ENCODE measurements at places on chromosomes 2 and 18.

- DNase-seq: peak; percentile 5
- H3K27me3 ChIP-seq: no peaks in the 10 kb centered on the region
- no peak overlapping the region for H3K4me3 ChIP-seq
- H3K4me1 ChIP-seq: peaks cover 11% of the 10 kb centered on the region
Observed at GRCh38 chr2:26080356-26080755, 46.5 kb downstream of the RAB10 start.

- no peaks in the 10 kb centered on the region for H3K36me3 ChIP-seq
- no peaks in the 10 kb centered on the region for H3K4me1 ChIP-seq
- DNase-seq: no peak
- no peak overlapping the region for H3K4me3 ChIP-seq
- no peaks in the 10 kb centered on the region for H3K27me3 ChIP-seq
Observed at GRCh38 chr2:156023229-156023869, 309.2 kb downstream of the NR4A2 start.

DNA sequence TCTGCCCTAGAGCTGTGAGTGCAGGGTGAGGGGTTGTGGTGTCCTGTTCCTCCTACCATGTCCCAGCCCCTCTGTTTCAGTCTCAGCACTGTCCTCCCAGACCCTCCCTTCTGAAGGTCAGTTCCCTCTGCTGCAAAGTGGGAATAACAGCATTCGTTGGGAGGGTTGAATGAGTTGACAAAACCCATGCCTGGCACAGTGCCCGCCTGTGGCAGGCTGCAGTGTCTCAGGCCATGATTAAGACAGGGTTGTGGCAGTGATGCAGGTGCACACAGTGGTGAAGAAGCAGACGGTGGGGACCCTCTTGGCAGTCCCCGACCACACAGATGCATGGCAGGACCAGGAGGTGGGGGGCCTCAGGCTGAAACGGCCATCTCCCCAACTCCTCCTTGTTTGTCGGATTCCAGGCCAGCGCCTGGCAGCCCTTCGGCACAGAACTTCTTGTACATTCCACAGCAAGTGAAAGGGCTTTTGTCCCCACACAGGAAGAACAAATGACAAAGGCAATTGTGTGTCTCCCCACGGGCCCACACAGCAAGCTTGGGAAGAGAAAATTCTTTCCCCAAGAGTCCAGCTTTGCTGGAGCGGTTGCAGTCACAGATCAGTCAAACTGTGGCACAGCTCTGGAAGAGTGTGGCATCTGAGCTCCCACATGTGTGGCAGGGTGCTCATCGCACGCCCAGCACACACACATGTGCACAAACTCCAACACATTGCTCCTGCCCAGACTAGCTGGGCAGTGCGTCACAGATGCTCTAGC, 92.0 kb upstream of the MSH2 start:
- no peak overlapping the region for H3K27ac ChIP-seq
- no peak overlapping the region for H3K4me3 ChIP-seq
- no peak for DNase-seq
- H3K36me3 ChIP-seq: no peaks in the 10 kb centered on the region
- H3K27me3 ChIP-seq: no peaks in the 10 kb centered on the region

- H3K4me3 ChIP-seq: no peak overlapping the region
- H3K27ac ChIP-seq: peak overlapping the region; percentile 95
- H3K4me1 ChIP-seq: peaks cover 40% of the 10 kb centered on the region
- no peaks in the 10 kb centered on the region for H3K36me3 ChIP-seq
Observed at GRCh38 chr18:34767601-34768027, 57.5 kb downstream of the DTNA start.

- peak; percentile 69 for DNase-seq
- no peaks in the 10 kb centered on the region for H3K27me3 ChIP-seq
- peaks cover 17% of the 10 kb centered on the region for H3K4me1 ChIP-seq
- no peaks in the 10 kb centered on the region for H3K36me3 ChIP-seq
- no peak overlapping the region for H3K4me3 ChIP-seq
Observed at GRCh38 chr2:235378246-235378645, 115.6 kb upstream of the AGAP1 start.

DNA sequence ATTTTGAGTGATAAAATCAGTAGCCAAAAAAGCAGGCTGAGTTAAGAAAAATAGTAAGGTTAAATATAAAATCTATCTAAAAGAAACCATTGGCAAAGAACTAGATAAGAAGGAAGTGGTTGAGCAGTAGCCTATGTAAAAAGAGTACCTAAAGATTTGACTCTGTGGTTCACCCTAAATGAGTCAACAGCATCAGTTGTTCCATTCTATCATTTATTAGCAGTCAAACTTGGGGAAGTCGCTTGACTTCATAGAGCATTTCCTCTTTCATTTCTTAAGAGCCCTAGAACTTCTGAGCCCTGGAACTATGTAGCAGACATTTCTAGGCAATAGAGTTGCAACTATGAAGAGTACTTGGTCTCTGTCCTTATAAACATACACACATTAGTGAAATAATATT, 381.7 kb downstream of the NUP35 start:
- no peaks in the 10 kb centered on the region for H3K27me3 ChIP-seq
- no peak overlapping the region for H3K27ac ChIP-seq
- H3K4me3 ChIP-seq: no peak overlapping the region
- DNase-seq: no peak
- no peaks in the 10 kb centered on the region for H3K4me1 ChIP-seq
- H3K36me3 ChIP-seq: no peaks in the 10 kb centered on the region

DNA sequence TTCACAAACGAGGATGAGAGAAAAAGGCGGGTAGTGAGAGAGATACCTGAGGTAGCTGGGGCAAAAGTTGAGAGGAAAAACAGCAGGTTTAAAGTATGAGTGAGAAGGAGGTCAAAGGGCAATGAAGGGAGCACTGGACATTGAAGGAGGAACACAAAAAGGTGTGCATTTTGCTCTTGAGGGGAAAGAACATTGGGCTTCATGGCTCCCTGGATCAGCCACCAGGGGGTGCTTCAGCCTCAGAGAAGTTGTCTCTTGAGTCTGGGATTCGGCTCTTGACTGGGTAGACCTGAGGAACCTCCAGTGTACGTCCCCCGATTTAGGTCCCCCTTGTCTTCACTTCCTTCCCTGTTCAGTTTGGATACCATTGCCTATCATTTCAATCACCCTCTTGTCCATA, 128.5 kb downstream of the RAPGEF4 start:
- no peaks in the 10 kb centered on the region for H3K27me3 ChIP-seq
- H3K36me3 ChIP-seq: no peaks in the 10 kb centered on the region
- H3K4me1 ChIP-seq: no peaks in the 10 kb centered on the region
- peak; percentile 61 for DNase-seq
- H3K27ac ChIP-seq: no peak overlapping the region
- no peak overlapping the region for H3K4me3 ChIP-seq

DNA sequence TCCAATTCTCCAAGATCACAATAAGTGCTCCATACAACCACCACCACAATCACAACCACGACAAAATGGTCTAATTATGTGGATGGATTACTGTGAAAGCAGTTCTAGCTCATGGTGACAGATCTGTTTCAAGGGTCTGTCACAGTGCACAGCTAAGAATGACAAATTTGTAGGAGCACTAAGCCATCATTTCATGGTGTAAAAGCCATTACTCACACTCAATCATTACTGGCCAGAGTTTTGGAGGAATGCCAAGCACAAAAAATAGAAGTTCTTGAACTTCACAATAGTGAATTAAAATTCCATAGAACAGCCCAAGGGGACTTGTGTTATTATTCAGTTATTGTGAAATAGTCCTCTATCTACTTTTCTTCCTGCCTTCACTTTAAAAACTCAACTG, 2.3 kb downstream of the CPS1 start:
- H3K36me3 ChIP-seq: no peaks in the 10 kb centered on the region
- no peaks in the 10 kb centered on the region for H3K27me3 ChIP-seq
- H3K4me1 ChIP-seq: no peaks in the 10 kb centered on the region
- no peak overlapping the region for H3K4me3 ChIP-seq
- peak; percentile 1 for DNase-seq

DNA sequence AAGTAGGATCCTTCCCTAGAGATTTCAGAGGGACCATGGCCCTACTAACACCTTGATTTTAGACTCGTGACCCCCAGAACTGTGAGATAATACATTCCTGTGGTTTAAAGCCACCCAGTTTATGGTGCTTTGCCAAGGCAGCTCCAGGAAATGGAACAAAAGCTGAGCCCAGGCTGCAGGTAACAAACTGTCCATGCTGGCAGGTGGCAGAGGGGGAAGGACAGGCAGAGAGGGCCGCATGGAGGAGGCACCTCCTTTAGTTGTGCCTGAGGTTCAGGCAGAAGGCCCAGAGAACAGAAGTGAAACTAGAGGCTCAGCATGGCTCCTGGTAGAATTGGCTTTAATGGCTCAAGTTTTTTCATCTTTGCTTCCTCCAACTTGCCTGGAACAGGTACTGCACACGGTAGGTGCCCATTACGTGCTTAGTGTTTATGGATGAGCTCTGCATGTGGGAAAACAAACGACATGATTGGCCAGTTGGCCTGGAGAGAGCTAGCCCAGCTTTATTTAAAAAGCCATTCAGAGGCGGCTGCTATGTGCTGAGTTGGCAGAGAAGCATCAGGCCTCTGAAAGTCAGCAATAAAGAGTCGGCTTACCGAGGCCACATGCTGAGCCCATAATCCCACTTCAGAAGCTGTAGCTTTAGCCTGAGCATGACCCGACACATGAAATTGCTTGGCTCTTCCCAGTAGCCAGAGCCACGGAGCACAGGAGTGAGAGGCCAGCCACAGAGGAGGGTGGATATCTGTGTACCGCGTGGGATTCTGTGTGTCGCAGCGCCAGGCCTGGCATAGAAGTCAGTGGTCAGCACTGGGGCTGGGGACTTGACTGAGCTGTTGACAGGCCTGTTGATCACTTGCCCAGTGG, 36.5 kb downstream of the HS1BP3 start:
- H3K27ac ChIP-seq: no peak overlapping the region
- H3K36me3 ChIP-seq: no peaks in the 10 kb centered on the region
- DNase-seq: no peak
- peaks cover 14% of the 10 kb centered on the region for H3K4me1 ChIP-seq
- no peak overlapping the region for H3K4me3 ChIP-seq

GRCh38 chr2:228681426-228681825, 499.9 kb upstream of the SPHKAP start:
- H3K4me3 ChIP-seq: no peak overlapping the region
- no peaks in the 10 kb centered on the region for H3K4me1 ChIP-seq
- no peak overlapping the region for H3K27ac ChIP-seq
- H3K36me3 ChIP-seq: no peaks in the 10 kb centered on the region
- DNase-seq: peak; percentile 75

GRCh38 chr2:79638954-79639353, 126.1 kb downstream of the CTNNA2 start:
- no peak overlapping the region for H3K27ac ChIP-seq
- no peaks in the 10 kb centered on the region for H3K27me3 ChIP-seq
- H3K4me1 ChIP-seq: no peaks in the 10 kb centered on the region
- DNase-seq: no peak
- H3K36me3 ChIP-seq: no peaks in the 10 kb centered on the region

DNA sequence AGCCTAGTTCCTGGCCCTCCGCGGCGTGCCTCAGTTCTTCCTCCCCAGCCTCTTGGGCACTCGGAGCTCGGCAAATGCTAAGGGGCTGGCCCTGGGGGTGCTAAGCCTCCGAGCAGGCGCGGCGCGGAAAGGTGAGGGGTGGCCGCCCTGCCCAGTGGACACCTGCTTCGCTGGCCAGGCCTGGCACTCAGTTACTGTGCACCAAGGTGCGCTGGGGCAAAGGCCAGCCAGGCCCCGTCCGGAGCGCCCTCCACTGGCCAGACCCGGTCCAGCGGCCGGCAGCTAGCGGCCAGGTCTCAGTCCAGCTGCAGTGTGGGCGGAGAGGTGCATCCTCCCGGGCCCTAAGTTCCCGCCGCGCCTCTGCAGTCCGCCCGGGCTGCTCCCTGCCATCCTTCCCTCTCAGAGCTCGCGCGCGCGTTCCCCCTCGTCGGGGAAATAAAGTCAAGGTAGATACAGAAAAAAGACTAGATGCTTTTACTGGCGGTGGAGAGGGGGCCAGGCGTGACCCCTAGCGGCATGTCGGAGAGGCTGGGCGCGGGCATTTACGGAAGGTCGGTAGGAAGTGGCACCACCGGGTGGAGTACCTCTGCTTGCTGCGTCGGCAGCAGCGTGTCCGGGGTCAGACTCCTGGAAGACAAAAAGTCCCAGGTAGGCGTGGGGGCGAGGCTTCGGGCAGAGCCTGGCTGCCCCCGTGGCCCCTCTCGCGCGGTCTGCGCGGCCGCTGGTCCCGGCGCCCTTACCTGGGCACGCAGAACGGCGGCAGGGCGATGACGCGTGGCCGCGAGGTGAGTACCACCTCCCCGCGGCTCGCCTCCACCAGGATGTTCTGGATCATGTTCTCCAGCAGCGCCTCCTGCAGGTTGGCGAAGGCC, 9.4 kb upstream of the CRYBA2 start:
- H3K27me3 ChIP-seq: peaks cover 59% of the 10 kb centered on the region
- H3K4me3 ChIP-seq: no peak overlapping the region
- no peak overlapping the region for H3K27ac ChIP-seq

GRCh38 chr2:121999264-121999663, 243.8 kb downstream of the TSN start:
- H3K4me3 ChIP-seq: no peak overlapping the region
- H3K27me3 ChIP-seq: no peaks in the 10 kb centered on the region
- DNase-seq: peak; percentile 42

DNA sequence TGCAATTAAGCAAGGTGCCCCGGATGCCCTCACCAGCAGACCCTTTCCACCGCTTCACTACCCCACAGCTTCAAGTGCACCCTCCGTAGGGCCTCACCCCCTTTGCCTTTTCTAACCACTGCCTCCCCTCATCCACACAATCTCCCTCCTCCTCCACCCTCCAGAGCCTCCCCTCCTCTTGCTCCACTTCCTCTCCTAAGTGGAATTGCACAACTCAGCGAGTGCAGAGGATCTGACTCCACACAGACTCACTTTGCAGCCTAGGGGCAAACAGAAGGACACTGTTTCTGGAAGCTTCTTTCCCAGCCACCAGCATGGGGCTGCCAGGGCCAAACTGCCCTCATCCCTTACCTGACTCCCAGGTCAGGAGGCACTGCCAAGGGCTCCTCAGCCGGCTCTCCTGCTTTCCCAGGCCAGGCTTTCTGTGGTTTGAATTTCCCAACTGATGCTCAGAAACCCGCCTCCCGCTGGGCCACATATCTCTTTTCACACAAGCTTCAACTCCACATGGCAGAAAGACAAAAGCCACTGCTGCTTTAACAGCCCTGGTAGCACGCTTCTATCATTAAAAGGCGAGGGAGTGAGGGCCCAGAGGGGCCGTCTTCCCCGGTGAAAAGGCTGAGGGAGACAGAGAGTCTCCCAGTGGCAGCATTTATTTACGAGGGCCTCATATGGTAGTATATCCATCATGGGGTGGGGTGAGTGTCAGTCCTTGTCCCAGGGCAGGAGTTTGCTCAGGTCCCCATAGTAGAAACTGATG, 74.7 kb upstream of the MGAT4A start:
- no peak overlapping the region for H3K4me3 ChIP-seq
- H3K36me3 ChIP-seq: no peaks in the 10 kb centered on the region
- H3K27me3 ChIP-seq: no peaks in the 10 kb centered on the region
- DNase-seq: peak; percentile 70
- H3K4me1 ChIP-seq: no peaks in the 10 kb centered on the region

GRCh38 chr2:8247905-8248622, 433.8 kb upstream of the ID2 start:
- H3K4me3 ChIP-seq: peak overlapping the region; percentile 45
- no peaks in the 10 kb centered on the region for H3K36me3 ChIP-seq
- no peaks in the 10 kb centered on the region for H3K27me3 ChIP-seq
- DNase-seq: peak; percentile 83
- peaks cover 23% of the 10 kb centered on the region for H3K4me1 ChIP-seq

GRCh38 chr2:51717312-51717711, 685.4 kb upstream of the NRXN1 start:
- no peaks in the 10 kb centered on the region for H3K36me3 ChIP-seq
- DNase-seq: peak; percentile 68
- H3K27ac ChIP-seq: no peak overlapping the region
- H3K4me1 ChIP-seq: no peaks in the 10 kb centered on the region
- no peak overlapping the region for H3K4me3 ChIP-seq
